ENCODE measurements at places on chromosomes 7 and 10. TPM values are rescaled to one million over a fixed set of nuclear protein-coding genes. Genes with fewer than 3 reads are reported as not detected.

DNA sequence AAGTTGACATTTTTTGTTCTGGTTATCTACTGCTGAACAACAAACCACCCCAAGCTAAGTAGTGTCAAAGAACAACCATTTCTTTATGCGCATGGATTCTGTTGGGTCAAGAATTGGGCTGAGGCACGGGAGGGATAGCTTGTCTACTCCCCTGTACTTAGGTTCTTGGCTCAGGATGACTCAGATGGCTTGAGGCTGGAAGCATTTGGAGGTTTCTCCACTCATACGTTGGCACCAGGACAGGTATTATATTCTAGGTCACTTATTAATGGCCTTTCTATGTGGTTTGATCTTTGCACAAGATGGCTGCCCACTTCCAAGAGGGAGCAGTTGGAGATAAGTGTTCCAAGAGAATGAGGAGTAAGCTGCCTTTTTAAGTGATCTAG is 11.8 kb upstream of the TFAM start:
- DNase-seq: no peak

- no peak for DNase-seq
Observed at GRCh38 chr7:41882256-41882655, 179.4 kb upstream of the INHBA start.

GRCh38 chr7:22651534-22652243 is 75.3 kb upstream of the IL6 start:
- no peak for DNase-seq

DNA sequence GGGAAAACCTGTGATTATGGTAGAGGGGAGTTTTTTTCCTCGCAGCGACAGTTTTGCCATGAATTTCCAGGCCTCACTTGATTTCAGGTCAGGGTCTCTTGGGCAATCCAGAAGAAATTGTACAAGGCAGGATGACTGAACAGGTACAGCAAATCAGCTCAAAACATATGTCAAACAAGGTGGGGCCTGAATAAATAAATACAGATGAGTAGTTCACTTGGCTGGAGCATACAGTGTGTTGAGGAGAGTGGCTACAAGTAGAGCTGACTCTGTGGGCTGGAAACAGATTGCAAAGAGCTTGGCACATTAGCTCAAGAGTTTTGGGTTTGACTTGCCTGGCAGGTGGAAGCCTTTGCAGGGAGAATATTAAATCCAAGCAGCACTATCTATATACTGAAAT is 15.0 kb downstream of the GIMAP8 start:
- DNase-seq: no peak

- peak; percentile 4 for DNase-seq
Observed at GRCh38 chr7:142012825-142013511, 17.3 kb downstream of the MGAM start.

GRCh38 chr7:116834815-116835504 is 27.4 kb upstream of the CAPZA2 start:
- DNase-seq: no peak

GRCh38 chr10:107340326-107340725 is 175.8 kb upstream of the SORCS1 start:
- DNase-seq: no peak

GRCh38 chr10:77892021-77892739 is 34.4 kb downstream of the DLG5 start:
- no peak for DNase-seq

- no peak for DNase-seq
Observed at GRCh38 chr7:45670227-45670626, 96.1 kb downstream of the ADCY1 start.

DNA sequence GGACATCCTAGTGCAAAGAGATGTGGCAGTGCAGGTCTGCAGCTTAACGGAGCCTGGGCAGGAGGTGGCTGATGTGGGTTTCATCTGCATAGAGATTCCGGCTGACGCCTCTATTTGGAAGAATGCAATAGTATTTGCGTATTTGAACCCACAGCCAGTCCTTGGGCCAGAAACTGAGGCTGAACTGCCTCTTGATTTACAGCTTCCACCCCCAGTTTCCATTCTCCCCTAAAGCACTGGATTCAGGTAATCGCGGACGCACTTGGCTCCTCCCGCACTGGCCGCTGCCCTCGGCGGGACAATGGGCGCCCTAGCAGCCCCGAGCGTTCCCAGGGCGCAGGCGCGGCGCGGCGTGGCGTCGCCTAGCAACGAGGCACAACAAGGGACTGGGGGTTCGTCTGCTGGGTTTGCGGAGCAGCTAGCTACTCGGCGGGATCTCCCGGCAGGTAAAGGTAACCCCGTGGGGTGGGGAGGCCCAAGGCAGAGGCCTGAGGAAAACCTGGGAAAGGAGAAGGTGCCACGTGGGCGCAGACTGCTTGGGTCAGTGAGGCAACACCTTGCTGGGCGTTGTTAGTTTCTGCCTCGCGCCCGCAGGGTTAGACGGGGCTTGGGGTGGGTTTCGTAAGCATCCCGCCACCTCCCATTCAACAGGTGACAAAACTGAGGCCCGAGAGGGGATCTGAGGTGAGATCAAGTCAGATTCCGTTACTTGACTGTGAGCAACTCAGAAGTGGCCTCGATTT is at the start of gene ARMC3:
Gene ARMC3, plus strand, starts transcription at position 393 of the 743 bp plus-strand sequence. CDS start 3,944 bp downstream, outside the sequence.
- DNase-seq: peak; percentile 91

DNA sequence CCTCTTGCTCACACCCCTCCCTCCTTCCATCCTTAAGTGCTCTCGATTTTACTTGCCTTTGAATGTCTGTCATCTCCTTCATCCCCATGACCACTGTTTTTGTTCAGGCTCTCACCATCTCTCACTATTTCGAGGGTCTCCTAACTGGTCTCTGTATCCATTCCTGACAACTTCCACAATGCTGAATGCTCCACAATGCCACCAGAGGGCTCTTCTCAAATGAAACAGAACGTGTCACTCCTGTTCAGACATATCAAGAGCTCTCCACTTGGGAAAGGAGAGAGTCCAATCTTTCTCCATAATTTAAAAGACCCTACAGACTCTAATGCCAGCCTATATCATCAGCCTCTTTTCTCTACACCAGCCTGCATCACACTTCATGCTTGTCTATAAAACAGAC is 9.0 kb upstream of the SLC13A1 start:
- no peak for DNase-seq

DNA sequence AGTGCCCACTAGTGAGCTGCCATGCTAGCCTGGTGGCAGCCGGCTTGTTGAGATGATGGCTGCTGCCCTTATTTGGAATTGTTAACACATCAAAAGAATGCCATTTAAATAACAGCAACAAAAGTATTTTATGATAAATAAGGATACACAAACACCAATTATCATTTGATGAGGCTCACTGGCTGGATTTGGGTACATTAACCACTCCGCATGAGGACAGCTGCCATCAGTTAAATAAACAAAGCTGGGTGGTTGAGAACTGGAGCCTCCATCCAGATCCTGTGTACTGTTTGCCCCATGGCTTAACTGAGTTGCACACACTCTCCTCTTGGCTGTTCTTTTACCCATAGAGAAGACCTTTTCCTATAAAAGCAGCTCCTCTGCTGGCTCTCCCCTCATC is 103.8 kb downstream of the RGS10 start:
- DNase-seq: no peak

- no peak for DNase-seq
Observed at GRCh38 chr10:24561453-24561852, 162.2 kb downstream of the ARHGAP21 start.

DNA sequence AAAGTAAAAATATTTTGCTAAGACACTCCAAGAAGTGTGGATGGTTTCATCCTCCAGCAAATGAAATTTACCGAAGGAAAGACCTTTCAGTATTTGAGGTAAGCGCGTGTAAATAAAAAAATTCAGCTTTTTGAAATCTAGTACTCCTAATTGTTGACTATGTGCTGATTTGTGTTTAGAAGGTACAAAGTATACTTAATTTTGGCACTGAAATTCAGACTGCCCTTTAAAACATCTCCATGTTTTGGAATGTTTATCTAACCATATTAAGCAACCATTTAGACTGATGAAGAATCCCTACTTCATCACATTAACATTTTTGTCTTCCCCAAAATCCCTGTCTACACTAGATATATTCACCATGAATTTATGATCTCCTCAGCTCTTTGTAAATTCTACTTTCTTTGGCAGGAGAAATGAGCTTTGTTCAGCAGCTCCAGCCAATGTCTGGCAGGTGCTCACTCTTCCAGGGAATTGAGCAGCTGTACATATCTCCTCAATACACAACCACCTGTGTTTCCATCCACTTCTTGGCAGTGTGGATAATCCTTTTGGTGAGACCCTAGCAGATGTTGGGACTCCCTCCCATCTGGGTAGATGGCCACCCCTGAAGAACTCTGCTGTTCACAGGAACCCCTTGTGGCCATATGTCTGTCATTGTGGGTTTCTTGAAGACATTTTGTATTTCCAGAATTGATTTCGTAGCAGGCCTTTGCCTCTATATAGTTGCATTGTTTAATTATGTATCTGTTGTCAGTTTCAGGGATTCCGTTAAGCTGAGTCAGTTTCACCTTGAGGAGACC is 129.4 kb upstream of the SAMD8 start:
- DNase-seq: no peak

DNA sequence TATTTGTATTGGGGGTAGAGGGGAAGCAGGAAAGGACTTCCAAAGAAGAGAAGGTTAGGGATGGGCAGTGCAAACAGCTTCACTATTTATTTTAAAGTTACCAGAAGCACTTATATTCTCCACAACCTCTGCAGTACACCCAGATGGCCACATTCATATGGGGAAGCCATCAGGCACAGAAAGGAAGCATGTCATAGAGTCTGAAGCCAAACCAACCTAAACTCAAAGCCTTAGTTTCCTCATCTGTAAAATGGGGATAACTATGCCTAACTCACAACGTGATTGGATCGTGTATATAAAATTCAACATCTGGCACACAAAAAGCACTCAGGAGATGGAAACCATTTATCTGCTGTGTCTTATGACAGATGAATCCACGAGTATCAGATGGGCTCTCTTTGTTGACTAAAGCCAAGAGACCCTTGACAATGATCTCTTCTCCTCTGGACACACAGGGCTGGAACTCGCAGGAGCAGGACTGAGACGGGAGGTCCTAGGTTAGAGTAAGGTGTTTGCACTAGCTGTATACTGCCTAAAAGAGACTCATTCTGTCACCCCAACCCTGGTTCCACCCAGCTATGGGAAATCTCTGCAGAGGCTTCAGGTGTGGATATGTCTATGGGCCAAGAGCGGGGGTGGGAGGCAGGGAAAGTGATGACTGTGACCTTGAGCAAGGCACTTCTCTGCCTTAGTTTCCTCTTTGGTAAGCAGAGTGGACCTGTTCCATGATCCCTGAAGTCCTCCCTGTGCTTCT is 1.8 kb downstream of the KIAA1549 start:
- DNase-seq: no peak

DNA sequence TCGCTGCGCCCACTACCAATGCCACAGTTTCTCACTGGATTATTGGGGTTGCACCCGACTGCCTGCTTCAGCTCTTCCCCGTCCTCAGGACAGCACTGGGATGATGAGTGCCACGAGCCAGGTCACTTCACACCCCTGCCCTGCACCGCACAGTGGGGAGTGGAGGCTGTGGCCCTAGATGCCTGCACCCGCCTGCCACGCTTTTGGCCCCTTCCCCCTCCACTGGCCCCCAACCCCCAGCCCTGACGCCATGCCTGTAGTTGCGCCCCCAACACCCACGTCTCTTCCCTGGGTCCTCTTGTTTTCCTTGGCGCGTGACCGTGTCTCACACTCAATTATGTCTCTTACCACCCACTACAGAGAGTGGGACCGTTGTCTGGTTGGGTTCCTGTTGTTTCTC is 134.3 kb downstream of the VIPR2 start:
- DNase-seq: no peak

GRCh38 chr7:17027789-17028152 is 146.0 kb upstream of the AGR3 start:
- no peak for DNase-seq

GRCh38 chr7:84389242-84389641 is 194.7 kb upstream of the SEMA3A start:
- DNase-seq: no peak

- no peak for DNase-seq
Observed at GRCh38 chr10:79105818-79106217, 37.1 kb downstream of the ZMIZ1 start.

DNA sequence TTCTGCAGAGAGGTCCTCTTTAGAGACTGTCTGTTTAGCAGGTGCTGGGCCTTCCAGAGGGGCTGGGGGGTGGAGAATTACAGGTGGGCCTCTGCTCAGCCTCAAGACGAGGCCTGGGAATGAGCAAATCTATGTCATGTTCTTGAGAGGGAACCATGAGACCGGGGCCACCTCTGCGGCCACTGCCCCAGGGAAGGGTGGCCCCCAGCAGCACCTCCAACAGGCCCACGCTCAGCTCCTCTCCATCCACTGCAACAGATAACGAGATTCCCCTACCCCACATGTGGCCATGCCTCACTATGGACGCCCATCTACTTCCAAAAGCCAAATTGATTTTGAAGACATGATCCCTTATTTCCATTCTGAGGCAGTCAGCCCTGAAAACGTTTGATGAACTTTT is 176.9 kb downstream of the TCERG1L start:
- no peak for DNase-seq

- DNase-seq: no peak
Observed at GRCh38 chr7:20241194-20241910, 24.2 kb upstream of the MACC1 start.

DNA sequence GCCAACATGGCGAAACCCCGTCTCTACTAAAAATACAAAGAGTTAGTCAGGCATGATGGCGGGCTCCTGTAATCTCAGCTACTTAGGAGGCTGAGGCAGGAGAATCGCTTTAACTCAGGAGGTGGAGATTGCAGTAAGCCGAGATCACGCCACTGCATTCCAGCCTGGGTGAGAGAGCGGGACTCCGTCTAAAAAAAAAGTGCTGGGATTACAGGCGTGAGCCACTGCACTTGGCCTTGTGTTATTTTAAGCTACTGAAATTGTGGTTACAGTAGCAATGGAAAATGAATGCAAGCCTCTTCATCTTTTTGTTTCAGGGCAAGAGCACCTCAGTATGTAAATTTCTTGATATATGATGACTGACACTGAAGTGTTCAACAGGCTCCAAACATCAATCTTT is 106.4 kb upstream of the IMMP2L start:
- no peak for DNase-seq

GRCh38 chr7:158754746-158755444 is 50.3 kb upstream of the NCAPG2 start:
- DNase-seq: no peak

Gene RARRES2
- 223 TPM for total RNA-seq

Gene SLC18A3
- total RNA-seq: not detected

Gene CTTNBP2
- 11.4 TPM for total RNA-seq

Gene PSD
- 5.2 TPM for total RNA-seq

Gene ST8SIA6
- 1.8 TPM for total RNA-seq

Gene TRIL
- 1.5 TPM for total RNA-seq

Gene LLCFC1
- not detected for total RNA-seq

Gene HNRNPF
- total RNA-seq: 342 TPM

Gene UCN3
- not detected for total RNA-seq

Gene RFC2
- 126 TPM for total RNA-seq

Gene GJD4
- total RNA-seq: not detected

Gene CLIP2
- total RNA-seq: 30.1 TPM

Gene HYAL4
- 0.11 TPM for total RNA-seq

Gene ACBD7
- 6.1 TPM for total RNA-seq

Gene NKX1-2
- total RNA-seq: 57.8 TPM

Gene SEMA3D
- 1.6 TPM for total RNA-seq

Gene NRAP
- total RNA-seq: not detected

Data from H7 (cell line).